ENCODE measurements at places on chromosomes 16 and 17.

- H3K27ac ChIP-seq: peak overlapping the region; percentile 100
- peaks cover 40% of the 10 kb centered on the region for H3K4me1 ChIP-seq
- no peak for DNase-seq
- peak overlapping the region; percentile 96 for H3K4me3 ChIP-seq
- no peaks in the 10 kb centered on the region for H3K27me3 ChIP-seq
Measured at GRCh38 chr16:81008505-81008789, 1.4 kb downstream of the CENPN start.

DNA sequence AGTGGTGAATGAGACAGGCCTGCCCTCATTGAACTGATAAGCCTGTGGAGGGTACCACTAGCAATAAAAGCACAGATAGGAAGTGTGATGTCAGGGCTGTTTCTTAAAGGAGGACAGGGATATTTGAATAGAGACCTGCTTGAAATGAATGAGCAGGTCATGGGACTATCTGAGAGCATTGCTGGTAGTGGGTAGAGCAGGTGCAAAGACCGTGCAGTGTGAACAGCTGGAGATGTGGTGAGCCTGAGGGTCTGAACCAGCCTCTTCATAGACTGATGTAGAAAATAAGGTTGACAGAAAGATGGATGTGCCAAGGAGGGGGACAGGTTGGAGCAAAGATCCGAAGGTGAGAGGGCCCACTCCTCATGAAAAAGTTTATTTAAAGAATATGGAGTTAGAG lies 2.4 kb downstream of the NUP93 start:
- no peak for DNase-seq
- no peaks in the 10 kb centered on the region for H3K27me3 ChIP-seq

DNA sequence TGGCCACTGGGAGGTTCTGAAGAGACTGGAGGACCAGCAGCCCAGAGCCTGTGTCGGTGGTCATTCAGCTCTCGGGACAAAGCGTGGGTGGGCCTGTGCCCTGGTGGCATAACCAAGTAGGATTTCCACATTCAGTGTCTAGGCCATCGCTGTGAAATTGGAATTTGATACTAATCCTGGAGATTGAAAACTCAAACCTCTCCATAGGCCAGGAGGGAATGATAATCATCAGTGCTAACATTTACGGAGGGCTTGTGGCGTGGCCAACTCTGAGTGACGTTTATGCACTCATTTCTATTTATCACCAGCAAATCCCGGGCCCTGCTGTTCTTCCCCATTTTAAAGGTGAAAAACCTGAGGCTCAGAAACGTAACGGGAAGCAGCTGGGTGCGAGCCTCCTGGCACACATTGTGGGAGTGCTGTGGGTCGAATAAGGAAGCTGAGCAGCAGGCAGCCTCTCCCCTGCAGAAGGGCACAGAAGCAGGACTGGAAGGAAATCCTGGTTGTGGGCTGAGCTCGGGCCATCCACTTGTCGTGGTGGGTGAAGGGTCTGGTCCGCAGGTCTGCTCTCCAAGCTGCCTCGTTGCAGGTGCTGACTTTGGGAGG lies 33.1 kb downstream of the RAI1 start:
- no peaks in the 10 kb centered on the region for H3K27me3 ChIP-seq
- DNase-seq: no peak
- H3K4me3 ChIP-seq: no peak overlapping the region
- H3K27ac ChIP-seq: no peak overlapping the region
- H3K36me3 ChIP-seq: no peaks in the 10 kb centered on the region
- peaks cover 27% of the 10 kb centered on the region for H3K4me1 ChIP-seq

GRCh38 chr17:48814504-48814903 lies 2.5 kb downstream of the TTLL6 start:
- no peaks in the 10 kb centered on the region for H3K36me3 ChIP-seq
- H3K27me3 ChIP-seq: peaks cover 56% of the 10 kb centered on the region
- DNase-seq: peak; percentile 73
- no peak overlapping the region for H3K27ac ChIP-seq
- H3K4me3 ChIP-seq: no peak overlapping the region
- H3K4me1 ChIP-seq: peaks cover 24% of the 10 kb centered on the region

GRCh38 chr16:74951681-74952080 lies 33.2 kb downstream of the WDR59 start:
- H3K4me3 ChIP-seq: no peak overlapping the region
- no peaks in the 10 kb centered on the region for H3K27me3 ChIP-seq
- no peak for DNase-seq
- no peaks in the 10 kb centered on the region for H3K4me1 ChIP-seq
- H3K36me3 ChIP-seq: peaks cover 21% of the 10 kb centered on the region

DNA sequence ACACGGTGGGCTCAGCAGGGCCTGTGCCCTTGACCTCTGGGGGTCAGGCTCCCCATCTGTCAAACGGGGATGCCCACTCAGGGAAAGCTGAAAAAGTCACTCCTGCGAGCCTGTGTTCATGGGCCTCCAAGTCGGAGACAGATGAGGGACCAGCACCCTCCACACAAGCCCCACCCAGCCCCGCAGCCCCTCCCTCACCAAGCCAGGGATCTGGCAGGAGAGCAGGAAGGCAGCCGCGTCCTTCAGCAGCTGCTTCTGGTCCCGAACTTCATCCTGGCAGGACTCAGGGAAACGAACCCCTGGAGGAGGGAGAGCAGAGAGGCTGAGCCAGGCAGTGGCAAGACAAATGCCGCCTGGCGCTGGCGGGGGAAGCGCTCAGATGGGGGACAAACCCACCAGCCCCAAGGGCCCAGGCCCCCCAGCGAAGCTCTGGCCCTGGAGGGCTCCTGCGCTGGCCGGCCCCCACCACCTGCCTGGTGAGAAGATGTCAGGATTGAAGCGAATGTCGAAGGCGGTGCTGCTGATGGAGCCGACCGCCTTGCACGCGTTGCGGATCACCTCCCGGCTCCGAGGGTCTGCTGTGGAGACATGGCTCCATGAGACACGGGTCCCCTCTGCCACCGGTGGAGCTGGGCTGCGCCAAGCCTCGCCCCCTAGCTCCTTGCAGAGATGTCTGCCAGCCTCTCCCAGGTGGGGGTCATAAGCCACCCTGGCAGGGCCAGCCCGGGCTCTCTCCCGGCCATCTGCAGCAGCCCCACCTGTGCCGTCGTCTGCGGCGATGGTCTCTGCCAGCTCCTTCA lies 15.4 kb downstream of the CLUH start:
- no peaks in the 10 kb centered on the region for H3K27me3 ChIP-seq
- H3K4me3 ChIP-seq: no peak overlapping the region
- H3K36me3 ChIP-seq: peaks cover 15% of the 10 kb centered on the region
- H3K4me1 ChIP-seq: peaks cover 4% of the 10 kb centered on the region
- no peak overlapping the region for H3K27ac ChIP-seq
- DNase-seq: no peak

DNA sequence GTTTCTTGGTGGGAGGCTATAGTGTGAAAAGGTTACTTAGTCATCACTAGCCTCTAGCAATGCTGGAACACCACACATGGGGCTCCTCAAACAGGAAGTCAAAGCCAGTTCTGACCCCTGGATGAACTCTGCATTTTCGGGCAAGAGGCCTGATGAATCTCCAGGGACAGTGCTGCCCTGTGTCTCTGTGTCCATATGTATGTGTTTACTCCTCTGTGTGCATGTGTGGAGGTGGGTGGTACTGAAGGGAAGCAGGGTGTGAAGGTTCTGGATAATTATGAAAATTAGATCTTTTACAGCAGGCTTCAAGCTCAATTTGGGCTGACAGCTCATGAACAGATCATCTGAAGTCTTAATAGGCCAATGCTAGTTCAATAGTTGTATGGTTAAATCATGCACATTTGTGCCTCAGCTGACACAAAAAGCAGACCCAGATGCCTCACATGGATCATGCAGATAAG lies 133.6 kb downstream of the SNX11 start:
- peaks cover 67% of the 10 kb centered on the region for H3K4me1 ChIP-seq
- peak; percentile 71 for DNase-seq

DNA sequence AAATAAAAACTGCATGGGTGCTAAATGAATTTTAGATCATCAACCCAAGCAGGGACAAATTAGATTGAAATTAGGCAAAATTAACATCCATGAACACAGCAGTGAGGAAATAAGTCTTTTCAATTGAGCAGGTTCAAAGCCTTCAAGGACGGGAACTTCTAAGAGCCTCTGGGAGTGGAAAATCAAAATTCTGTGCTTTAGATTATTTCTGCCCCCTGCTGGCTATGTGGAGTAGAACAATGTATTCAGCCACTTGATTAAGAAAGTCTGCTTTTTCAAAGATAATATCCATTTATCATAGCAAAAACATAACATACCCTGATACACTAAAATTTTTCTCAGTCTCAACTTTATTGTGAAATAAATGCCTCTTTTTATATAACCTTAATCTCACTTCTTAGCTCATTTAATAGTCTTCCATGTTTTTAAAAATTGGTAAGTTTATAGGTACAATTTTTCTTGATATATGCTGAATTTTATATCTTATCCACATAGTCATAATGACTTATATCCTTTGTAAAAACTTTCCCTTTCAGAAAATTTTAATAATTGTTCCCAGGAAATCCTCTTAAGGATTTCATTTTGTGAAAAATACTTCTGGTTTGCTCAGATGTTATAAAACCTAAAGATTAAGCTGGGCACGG lies 28.1 kb upstream of the NOL11 start:
- H3K36me3 ChIP-seq: peaks cover 6% of the 10 kb centered on the region
- peak; percentile 56 for DNase-seq
- no peak overlapping the region for H3K4me3 ChIP-seq

DNA sequence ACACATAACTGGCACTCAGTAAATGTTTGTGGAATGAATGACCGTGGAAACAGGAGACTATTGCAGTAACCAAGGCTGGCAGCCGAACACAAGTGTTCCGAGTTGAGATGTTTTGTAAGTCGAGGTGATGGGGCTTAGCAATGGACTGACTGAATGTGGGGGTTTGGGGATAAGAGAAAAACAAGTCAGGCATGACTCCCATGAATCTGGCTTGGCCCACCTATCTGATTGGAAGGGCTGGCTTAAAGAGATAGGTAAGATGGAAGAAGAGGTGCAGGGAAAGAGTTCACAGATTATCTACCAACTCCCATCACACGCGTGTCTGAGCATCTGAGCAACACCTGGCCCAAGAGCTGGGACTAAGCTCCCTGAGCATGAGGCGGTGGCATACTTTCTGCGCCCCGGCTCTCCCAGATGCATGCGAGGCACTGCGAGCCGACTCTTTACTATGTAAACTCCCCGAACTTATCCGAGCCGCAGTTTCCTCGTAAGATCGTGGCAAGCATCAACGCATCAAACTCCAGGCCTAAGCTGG lies 539 bp downstream of the IFT20 start:
- peak overlapping the region; percentile 92 for H3K27ac ChIP-seq
- DNase-seq: no peak
- peaks cover 36% of the 10 kb centered on the region for H3K4me1 ChIP-seq
- H3K4me3 ChIP-seq: peak overlapping the region; percentile 97

- no peaks in the 10 kb centered on the region for H3K36me3 ChIP-seq
- H3K27ac ChIP-seq: no peak overlapping the region
- H3K4me3 ChIP-seq: no peak overlapping the region
- H3K27me3 ChIP-seq: peaks cover 42% of the 10 kb centered on the region
- H3K4me1 ChIP-seq: no peaks in the 10 kb centered on the region
Measured at GRCh38 chr16:85461022-85461813, 151.9 kb upstream of the GSE1 start.

- no peaks in the 10 kb centered on the region for H3K27me3 ChIP-seq
- no peak overlapping the region for H3K4me3 ChIP-seq
- H3K27ac ChIP-seq: no peak overlapping the region
- DNase-seq: no peak
- no peaks in the 10 kb centered on the region for H3K36me3 ChIP-seq
Measured at GRCh38 chr17:14768923-14769322, 468.0 kb downstream of the HS3ST3B1 start.

- no peak overlapping the region for H3K27ac ChIP-seq
- no peak overlapping the region for H3K4me3 ChIP-seq
- H3K27me3 ChIP-seq: peaks cover 30% of the 10 kb centered on the region
- DNase-seq: no peak
Measured at GRCh38 chr17:57068222-57068658, 16.8 kb upstream of the AKAP1 start.

DNA sequence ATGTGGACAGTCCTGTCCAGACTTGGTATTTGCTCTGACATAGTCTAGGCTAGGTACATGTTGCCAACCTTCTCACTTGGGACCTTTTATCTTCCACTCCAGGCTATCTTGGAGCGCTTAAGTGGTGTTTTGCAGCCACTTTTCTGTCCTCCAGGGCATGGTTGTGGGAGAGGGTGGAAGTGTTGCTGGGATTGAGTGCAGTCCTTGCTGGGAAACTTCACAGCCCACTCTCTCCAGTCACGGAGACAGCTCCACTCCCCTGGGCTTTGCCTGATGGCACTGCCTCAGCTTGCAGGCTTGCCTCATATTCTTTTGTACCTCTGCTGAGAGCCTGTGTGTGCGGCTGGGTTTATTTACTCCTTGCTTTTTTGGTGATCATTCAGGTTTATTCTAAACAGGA lies 17.4 kb downstream of the RPA1 start:
- no peaks in the 10 kb centered on the region for H3K27me3 ChIP-seq
- no peak for DNase-seq
- no peak overlapping the region for H3K4me3 ChIP-seq
- no peak overlapping the region for H3K27ac ChIP-seq
- peaks cover 52% of the 10 kb centered on the region for H3K36me3 ChIP-seq

DNA sequence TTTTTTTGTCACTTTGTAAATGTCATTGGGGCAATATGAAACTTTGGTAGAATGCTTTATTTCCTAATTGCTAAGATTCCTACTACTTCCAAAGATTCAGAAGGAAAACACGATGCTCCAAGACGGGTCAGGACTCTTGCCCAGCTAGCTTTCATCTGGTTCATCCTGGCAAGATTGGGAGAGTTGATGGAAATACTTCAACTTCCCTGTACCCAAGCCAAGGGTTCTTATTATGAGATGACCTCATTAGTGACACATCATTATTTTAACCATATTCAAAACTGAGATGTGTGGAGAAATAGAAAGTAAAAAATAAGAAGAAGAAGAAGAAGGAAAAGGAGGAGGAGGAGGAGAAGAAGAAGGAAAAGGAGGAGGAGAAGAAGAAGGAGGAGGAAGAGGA lies 25.6 kb downstream of the SOX9 start:
- no peaks in the 10 kb centered on the region for H3K27me3 ChIP-seq
- no peaks in the 10 kb centered on the region for H3K4me1 ChIP-seq
- no peak for DNase-seq
- no peaks in the 10 kb centered on the region for H3K36me3 ChIP-seq
- H3K4me3 ChIP-seq: no peak overlapping the region

- no peak overlapping the region for H3K4me3 ChIP-seq
- DNase-seq: no peak
- H3K27ac ChIP-seq: no peak overlapping the region
- H3K27me3 ChIP-seq: no peaks in the 10 kb centered on the region
Measured at GRCh38 chr16:81158964-81159363, 62.8 kb upstream of the GCSH start.

- no peak overlapping the region for H3K27ac ChIP-seq
- no peak for DNase-seq
- peaks cover 52% of the 10 kb centered on the region for H3K27me3 ChIP-seq
- H3K36me3 ChIP-seq: no peaks in the 10 kb centered on the region
- H3K4me1 ChIP-seq: peaks cover 8% of the 10 kb centered on the region
Measured at GRCh38 chr17:36647636-36648035, 46.3 kb downstream of the MRM1 start.

- peaks cover 5% of the 10 kb centered on the region for H3K4me1 ChIP-seq
- DNase-seq: no peak
- no peaks in the 10 kb centered on the region for H3K36me3 ChIP-seq
- H3K4me3 ChIP-seq: no peak overlapping the region
Measured at GRCh38 chr17:19357351-19357750, 5.2 kb downstream of the B9D1 start.
